ENCODE measurements at places on chromosomes 11 and 22.

- DNase-seq: no peak
These were observed 3.6 kb upstream of the TSSK2 start for GRCh38 chr22:19127329-19128008.

GRCh38 chr11:9530020-9530621, 43.3 kb upstream of the WEE1 start:
- no peak for DNase-seq

DNA sequence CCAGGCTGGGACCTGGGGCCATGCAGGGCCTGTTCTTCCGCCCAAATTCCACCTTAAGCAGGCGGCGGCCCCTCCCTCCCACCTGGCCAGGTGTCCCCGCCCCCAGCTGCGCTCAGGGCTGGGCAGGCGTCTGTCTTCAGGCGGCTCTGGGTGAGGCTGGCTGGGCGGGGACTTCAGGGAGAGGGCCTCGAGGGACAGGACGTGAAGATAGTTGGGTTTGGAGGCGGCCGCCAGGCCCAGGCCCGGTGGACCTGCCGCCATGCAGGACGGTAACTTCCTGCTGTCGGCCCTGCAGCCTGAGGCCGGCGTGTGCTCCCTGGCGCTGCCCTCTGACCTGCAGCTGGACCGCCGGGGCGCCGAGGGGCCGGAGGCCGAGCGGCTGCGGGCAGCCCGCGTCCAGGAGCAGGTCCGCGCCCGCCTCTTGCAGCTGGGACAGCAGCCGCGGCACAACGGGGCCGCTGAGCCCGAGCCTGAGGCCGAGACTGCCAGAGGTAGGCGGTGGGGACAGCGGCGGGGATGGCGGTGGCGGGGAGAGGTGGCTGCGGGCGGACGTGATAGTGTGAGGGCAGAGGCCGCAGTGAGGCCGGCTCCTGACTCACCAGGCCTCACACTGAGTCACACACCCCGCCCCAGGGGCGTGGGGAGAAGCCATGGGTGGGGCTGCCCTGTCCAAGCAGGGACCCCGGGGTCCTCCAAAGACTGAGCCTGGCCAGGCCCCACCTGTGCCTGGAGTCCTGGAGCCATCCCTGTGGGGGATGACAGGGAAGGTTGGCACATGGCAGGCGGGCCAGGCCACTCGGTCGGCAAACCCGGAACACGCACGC, at the start of gene PKP3:
Gene PKP3 (plus strand): TSS at position 176 of the 824 bp plus-strand sequence. CDS start 84 bp downstream, at position 260.
- DNase-seq: no peak

- DNase-seq: no peak
These were observed 7.8 kb downstream of the OTUB1 start for GRCh38 chr11:63993993-63994392.

Measured in esophagus squamous epithelium (tissue), 5 donors.